NCI-H1436 (cell line): ENCODE measurements at places on chromosomes 11 and 22.

GRCh38 chr11:2780850-2781407 is 81.1 kb upstream of the KCNQ1OT1 start:
- DNase-seq = no peak

DNA sequence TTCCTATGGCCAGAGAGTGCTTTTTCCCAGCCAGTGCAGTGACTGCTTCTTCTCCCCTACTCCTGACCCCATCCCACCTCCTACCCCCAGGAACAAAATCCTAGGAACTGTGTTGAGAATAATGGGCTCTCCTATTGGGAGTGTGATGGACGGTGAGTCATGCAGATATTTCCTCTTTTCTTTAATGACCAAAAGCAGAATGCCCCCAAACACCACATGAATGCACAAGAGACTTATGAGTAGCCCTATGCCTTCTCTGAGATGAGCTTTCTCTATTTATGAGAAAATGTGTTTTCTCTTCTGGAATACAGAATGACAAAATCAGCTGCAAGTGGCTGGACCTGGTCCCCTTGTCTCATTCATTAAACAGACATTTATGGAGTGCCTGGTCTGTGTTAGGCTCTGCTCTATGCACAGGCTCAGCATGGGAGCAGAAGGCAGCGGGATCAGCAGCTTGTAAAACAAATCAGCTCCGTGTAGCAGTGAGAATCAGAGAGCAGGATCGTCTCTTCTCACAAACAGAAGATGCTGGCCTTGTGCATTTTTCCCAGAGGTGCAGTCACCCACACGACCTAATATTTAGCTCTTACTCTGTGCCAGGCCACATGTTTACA is 47.5 kb upstream of the GALNT18 start:
- no peak for DNase-seq

GRCh38 chr22:36233796-36234195 is 5.5 kb downstream of the APOL2 start:
- DNase-seq = no peak

DNA sequence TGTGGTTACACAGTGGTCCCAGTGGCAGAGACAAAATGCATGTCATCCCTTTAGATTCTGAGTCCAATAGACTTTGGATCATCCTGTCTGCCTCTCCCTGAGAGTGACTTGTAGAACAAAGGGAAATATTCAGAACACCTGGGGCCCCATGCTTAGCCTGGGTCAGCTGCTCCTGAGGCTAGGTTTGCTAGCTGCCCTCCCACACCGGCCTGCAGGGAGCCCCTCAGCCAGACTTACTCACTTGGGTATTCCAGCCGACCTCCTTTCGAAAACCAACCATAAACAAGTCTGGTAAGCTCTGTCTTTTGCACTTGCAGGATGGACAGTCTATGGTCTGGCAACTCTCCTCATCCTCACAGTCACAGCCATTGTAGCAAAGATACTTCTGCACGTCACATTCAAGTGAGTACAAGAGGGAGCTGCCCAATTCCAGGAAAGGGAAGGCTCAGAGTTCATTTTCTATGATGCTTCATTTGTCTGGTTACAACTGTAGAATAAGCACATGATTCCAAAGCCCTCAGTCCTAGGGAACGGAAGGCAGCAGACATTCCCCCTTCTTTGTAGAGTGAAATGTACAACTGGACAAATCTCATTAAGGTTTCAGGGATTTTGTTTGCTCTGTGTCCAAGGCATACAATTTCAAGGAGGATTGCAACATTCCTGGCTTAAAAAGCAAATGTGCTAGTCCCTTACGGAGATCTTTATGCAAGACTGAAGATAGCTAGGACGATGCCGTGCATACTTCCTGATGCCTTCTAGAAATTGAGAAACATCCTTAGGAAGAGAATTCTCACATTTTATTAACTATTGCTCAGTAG is 65.5 kb upstream of the EMID1 start:
- DNase-seq = no peak

DNA sequence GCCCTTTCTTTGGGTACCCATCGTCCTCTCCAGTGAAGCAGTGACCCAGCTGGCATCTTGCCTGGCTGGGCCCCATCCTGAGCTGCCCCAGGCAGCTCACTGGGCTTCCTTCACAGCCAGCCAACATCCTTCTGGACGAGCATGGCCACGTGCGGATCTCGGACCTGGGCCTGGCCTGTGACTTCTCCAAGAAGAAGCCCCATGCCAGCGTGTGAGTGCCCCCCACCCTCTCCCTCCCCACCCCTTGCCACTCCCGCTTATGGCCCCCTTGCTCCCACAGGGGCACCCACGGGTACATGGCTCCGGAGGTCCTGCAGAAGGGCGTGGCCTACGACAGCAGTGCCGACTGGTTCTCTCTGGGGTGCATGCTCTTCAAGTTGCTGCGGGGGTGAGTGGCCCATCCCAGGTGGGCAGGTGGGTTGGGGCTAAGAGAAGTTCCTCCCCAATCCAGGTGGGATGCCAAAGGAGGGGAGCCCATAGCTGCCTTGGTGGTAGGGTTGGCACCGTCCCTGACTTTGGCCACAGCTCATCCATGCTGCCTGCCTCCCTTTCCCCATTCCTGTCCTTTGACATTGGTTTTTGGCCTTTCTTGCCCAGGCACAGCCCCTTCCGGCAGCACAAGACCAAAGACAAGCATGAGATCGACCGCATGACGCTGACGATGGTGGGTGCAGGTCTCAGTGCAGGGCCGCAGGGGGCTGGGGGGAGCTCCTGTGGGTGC is 6.8 kb upstream of the ANKRD13D start:
- DNase-seq = no peak

DNA sequence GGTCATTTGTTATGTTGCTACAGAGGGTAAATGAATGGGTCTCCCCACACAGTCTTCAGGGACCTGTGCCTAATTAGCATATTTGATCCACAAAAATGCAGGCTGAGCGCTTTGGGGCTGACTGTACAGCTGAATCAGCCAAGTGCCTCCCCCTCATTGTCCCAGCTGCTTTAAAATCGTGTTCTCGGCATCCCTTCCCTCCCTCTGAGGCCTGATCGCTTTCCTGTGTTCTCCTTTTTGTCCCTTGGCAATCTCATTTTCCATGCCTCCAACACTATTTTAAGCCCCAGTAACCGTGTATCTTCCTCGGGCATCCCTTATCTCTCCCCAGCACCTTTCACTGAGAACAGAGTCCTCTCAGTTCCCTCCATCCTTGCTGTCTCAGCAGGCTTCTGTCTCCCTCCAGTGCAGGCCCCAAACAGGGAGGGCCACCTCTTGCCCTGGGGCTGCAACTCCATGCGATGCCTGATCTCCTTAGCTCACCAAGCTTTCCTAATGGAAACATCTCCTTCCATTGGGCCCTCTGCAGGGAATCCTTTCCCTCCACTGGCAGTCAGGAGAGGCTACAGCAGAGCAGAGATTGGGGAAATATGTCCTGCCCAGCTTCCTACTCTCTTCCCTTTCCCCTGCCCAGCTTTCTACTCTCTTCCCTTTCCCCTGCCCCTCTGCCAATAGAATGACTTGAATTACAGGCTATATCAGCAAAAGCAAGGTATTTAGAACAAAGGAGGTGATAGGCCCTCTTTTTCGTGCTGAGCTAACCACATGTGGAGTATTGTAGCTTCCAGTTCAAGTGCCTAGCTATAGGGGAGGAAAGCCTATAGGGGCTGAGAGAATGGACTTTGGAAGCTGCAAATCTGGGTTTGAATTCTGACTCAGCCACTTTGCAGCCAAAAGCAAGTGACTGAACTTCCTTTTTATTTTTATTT is 13.8 kb downstream of the UQCR10 start:
- DNase-seq = no peak

- DNase-seq = no peak
Observed at GRCh38 chr11:102990145-102990544, 34.6 kb upstream of the MMP13 start.

DNA sequence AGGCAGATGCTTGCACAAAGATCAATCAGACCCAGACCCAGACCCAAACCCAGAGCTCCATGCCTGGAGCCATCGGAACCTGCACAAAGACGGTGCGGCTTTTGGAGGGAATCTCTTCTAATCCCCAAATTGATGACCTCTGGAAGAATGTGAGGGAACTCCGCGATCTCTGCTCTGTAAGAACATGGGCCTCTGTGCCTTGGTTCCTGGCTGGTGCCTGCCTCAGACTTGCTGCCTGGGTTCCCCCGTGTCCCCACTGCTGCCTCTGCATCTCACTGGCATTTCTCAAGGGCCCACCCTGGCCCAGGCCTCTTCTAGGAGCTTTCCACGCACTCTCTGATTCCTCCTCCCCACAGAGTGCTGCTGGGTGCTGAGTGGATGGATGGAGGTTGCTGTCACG is 1044.4 kb downstream of the TBC1D22A start:
- no peak for DNase-seq

- DNase-seq = peak; percentile 36
Observed at GRCh38 chr11:18802381-18803257, 11.0 kb upstream of the PTPN5 start.

DNA sequence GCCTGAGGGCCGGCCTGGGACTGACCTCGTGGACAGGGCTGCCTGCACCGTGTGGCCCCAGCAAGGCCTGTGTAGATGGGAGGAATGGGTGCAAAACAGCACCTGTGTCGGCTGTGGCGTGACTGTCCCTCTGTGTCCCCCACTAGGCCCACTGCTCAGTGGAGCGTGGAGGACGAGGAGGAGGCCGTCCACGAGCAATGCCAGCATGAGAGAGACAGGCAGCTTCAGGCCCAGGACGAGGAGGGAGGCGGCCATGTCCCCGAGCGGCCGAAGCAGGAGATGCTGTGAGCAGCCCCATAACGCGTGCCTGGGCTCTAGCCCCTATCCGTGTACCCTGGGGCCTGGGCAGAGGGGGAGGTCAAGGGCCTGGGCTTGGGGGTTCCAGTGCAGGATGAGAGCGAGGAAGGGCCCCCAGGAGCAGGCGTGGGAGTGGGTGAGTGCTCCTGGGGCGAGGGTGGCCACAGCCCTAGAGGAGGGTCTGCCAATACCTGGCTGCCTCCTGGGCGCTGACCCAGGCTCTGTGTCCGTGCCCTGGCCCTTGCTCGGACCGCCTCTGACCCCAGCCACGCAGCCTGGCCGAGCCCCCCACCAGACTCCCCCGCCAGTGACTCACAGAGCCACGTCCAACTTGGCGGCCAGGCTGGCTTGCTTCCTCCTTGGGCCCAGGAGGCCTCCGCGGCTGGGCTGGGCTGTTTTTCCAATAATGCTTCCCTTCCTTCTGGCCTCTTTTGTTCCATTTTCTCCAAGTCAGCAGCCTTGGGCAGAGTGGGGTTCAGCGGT is 11.6 kb downstream of the PRR33 start:
- no peak for DNase-seq

DNA sequence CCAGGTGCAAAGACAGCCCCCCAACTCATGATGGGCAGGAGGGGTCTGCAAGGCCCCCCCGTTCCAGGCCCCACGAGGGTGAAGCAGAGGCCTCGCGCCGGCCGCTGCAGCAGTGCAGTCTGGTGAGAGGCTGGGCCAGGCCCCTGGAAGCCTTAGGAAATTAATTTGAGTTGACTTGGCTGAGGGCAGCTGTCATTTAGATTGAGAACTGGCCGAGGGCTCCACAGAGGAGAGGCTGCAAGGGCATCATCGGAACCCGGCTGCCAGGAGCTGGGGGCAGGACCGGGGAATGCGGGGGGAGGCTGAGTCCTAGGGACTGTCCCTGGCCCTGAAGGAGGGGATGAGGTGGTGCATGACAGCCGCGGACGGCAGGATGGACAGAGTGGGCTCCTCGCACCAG is 39.9 kb downstream of the MN1 start:
- no peak for DNase-seq

DNA sequence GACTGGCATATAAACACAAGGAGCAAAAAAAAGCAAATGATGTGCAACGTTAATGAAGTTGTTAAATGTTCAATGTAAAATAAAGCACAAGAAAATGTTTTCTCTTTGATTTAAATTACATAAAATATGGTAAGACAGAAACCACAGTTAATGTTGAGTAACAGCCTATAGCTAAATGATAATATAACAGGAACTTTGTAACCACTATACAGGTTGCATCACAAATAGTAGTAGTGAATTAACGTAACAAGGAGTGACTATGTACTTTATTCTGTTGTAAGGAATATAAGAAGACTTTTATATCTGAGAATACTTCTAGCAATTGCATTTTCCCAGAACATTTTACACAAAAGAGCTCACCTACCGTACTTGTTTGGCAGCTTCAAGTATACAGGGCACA is 16.9 kb downstream of the SAAL1 start:
- no peak for DNase-seq
